ENCODE measurements at places on chromosomes 13 and 19.
A peak's percentile ranks its signal among the peaks of the same experiment; 100 is the strongest.

DNA sequence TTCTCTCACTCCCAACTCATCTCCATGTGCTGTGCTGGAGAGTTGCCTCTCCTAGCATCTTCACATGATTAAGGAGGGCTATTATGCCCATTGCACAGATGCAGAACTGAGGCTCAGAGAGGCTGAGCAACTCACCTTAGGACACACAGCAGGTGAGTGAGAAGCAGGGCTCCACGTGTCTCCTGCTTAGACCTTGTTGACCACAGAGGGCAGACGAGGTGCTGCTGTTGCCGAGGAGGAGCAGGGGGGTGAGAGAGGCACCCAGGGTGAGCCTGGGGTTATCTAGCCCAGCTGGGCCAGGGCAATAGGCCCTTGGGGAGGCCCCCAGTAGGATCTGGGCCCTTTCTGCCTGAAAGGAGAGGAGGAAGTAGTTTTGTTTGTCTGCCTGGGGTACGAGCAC lies 2.4 kb upstream of the HSH2D start:
- no peak for DNase-seq

- no peak for DNase-seq
Measured at GRCh38 chr13:96900986-96901385, 93.3 kb downstream of the OXGR1 start.

DNA sequence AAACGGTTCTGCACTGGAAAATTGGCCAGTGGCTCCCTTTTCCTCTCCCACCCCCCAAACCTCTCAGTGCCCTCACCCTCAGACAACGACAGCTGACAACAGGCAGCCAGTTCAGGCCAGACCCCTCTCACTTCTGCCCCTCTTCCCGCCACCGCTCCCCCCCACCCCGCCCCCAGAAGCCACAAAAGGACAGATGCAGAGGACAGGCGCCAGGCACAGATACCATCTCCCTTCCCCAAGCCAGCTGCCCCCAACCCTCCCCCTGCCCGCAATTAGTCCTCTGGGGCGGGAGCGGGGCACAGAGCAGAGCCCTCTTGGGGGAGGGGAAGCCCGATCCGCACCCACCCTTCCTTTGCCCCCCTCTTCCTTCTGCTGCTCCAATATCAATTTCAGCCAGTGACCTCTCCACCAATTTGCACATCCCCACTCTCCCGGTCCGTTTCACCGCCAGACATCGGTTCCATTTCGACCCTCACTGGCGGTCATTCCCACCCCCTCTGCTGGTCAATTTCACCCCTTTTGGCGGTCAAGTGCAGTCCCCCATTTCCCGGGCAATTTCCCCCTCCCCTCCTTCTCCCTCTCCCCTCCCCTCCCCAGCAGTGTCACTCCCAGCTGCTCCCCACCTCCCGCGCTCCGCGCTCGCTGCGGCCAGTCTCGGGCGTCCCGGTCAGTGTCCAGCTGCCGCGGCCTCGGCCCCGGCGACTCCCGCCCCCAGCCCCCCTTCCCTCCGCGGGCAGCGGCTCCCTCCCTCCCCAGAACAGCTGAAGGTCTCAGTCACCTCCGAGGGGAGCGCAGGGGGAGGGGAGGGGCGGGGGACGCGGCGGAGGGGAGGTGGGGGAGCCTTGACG lies at the start of gene SHD:
SHD (plus strand) TSS at position 848 of the 848 bp plus-strand sequence. CDS start 798 bp downstream, outside the sequence.
- DNase-seq: no peak

GRCh38 chr13:59441596-59442280 lies 722.0 kb downstream of the DIAPH3 start:
- no peak for DNase-seq

- no peak for DNase-seq
Measured at GRCh38 chr13:55062662-55063061, 2034.0 kb downstream of the OLFM4 start.

GRCh38 chr13:72839831-72840426 lies 58.0 kb downstream of the PIBF1 start:
- DNase-seq: no peak

- DNase-seq: no peak
Measured at GRCh38 chr13:54742984-54743383, 1714.4 kb downstream of the OLFM4 start.

GRCh38 chr13:66353664-66354063 lies 876.5 kb downstream of the PCDH9 start:
- DNase-seq: no peak

DNA sequence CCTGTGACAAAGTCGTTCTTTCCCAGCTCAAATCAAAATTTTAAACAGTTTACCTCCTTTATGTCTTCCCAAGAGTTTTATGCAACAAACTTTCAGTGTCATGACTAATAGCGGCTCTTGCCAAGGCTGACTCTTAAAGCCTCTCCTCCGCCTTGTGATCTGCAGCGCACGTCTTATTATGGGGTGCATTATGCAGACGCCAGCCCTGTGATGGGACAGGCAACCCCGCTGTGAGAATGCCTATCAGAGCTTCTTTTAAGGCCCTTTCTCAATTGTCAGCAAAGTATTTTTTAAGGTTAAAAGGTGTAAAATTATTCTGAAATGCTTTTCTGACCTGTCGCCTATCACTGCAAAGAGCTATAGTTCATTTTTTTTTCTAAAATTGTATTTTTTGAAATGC lies 152.8 kb downstream of the SOX1 start:
- no peak for DNase-seq

GRCh38 chr13:31944262-31945160 lies 87.1 kb upstream of the FRY start:
- DNase-seq: no peak

DNA sequence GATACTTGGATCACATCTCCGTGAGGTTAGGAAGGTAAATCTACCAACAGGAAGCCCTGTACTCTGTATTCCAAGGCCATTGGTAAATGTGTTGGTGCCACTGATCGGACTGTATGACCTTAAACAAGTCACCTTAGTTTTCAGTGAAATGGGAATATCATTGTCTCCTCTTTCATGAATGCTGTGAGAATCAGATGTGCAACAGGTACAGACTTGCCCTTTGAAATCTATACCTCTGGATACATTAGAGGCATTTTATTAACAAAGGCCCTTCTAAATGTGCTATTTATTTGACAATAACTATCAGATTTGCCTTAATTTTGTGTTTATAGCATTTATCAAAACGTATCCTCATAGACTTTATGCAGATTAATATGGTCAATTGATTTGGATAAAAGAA lies 11.0 kb downstream of the NHLRC3 start:
- DNase-seq: no peak

DNA sequence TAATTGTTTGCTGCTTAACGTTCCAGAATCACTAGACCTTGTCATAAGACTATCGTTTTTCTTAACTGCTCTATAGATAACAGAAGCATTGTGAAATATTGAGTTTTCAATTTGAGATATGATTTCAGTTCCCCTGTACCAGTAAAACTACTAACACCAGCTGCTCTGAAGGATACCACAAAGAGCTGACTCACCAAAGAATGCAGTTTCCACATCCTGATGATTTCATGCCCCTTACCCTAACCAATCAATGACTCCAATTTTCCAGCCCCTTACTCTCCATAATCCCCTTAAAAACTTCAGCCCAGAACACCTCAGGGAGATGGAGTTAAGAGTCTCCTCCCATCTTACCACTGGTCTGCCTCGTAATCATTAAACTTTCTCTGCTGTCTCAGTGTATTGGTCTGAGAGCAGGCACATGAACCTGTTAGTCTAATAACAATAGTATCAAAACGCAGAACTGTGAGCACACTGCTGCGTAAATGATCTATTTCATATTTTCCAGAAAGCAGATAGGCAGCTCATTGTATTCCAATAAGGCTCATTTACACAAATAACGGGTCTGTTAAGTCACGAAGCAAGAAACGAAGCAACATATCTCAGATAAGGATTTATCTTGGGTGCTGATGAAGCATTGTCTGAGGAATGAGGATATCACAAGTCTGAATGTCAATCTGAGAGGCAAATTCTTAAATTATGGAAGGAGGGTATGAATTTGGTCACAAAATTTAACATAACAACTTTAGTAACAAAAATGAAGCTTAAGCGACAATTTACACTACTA lies 14.1 kb upstream of the CCNA1 start:
- no peak for DNase-seq

DNA sequence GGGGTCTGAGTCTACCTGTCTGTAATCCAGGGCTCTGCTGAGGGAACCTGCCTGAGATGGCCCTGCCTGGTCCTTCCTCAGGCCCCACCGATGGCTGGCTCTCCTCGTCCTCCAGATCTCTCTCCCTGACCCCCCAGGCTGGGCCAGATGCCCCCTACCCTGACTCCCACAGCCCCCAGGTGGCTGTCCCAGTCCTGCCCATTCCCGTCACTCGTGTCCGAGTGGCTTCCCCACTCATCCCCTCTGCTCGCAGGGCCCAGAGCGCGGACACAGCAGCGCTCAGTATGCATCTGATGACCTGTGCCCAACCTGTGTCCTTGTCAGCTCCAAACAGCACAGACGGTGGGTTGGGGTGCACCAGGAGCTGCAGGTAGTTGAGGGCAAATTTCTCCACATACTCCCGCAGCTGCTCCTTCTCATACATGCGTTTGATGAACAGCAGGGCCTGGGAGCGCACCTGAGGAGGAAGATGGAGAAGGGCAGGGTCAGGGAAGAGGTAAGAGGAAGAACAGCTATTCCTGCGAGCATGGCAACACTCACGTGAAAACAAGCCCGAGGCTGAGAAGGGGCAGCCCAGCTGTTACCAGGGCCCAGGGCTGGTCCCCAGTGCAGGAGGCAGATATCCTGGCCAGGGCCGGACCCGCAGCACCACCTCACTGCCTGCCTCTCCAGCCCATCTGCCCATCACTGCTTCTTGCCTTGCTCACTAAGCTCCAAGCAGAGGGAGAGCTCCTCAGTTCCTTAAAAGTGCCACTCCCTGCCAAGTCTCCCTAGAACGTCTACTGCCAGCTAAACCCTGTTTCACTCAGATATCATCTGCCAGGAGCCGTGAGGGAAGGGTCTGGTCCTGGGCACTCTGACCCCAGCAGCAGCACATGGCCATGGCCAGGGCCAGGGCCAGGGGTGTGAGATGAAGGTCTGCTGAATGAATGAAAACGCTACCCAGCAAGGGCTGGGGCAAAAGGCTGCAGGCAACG lies 11.1 kb upstream of the RSPH6A start:
- DNase-seq: peak; percentile 62

GRCh38 chr19:2770055-2771013 lies 12.7 kb downstream of the SGTA start:
- peak; percentile 87 for DNase-seq

DNA sequence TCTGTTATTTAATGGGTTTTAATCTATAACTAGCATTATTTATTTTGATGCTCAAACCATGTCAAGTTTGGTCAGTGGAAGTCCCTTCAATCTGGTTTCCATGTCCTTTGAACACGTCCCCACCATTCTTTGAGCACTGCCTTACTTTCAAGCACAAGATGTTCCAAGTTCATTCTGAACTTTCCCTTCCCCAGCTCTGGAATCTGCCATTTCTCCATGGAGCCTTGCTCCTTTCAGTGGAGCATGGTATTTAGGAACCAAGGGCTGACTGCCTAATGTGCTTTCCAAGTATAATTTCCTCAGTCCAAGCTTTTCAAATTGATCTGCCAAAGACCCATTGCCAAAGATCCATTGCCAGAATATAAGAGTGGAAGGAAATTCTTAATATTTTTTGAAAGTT lies 1.1 kb upstream of the ZNF546 start:
- DNase-seq: no peak

DNA sequence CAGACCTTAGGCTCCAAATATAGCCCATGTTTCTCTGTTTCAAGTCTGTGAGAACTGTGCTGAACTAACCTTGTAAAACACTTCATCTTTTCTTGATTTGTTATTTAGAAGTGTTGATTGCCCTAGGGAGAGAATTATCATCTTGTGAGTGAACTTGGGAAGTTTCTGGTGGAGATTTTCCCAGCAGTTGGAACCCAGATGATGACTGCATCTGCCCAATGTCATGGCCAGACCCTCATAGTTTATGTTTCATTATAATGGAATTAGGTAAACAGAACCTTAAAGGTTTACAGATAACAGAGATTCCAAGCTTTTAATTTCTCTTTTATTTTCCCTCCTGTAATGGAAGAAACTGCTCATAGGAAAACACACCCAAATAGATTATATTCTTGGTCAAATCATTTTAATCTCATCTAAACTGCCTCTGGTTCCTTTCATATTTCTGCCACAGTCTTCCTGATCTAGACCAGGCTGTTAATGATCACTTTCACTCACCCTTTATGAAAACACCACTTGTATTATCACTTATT lies 569.1 kb downstream of the KCTD12 start:
- no peak for DNase-seq

GRCh38 chr19:36668646-36669045 lies 2.0 kb upstream of the ZNF461 start:
- DNase-seq: no peak

GRCh38 chr13:99977912-99978798 lies 3.4 kb upstream of the ZIC2 start:
- peak; percentile 17 for DNase-seq

DNA sequence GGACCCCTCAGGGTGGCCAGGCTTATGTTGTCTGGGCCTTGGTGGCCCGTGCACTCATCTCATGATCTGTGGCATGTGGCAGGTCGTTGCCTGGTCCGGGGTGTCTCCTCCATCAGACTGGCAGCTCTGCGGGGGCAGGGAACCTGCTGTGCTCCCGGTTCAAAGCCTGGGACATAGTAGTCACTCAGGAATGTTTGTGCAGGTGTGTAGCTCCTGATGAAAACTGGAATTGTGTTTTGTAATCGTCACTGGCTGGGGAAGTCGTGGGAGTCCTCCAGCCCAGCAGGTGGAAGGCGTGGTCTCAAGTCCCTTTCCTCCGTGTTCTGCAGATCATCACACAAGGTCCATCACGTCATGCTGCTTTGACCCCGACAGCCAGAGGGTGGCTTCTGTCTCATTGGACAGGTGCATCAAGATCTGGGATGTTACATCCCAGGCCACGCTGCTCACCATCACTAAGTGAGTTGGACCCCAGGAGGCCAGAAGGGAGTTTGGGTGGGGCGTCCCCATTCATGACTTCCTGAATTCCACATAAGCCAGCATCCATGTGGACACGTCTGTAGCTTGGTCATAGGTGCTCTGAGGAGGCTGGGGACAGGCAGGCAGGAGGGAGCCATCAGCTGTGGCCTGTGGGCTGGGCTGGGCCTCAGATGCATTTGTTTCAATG lies 19.1 kb downstream of the WDR88 start:
- DNase-seq: no peak

DNA sequence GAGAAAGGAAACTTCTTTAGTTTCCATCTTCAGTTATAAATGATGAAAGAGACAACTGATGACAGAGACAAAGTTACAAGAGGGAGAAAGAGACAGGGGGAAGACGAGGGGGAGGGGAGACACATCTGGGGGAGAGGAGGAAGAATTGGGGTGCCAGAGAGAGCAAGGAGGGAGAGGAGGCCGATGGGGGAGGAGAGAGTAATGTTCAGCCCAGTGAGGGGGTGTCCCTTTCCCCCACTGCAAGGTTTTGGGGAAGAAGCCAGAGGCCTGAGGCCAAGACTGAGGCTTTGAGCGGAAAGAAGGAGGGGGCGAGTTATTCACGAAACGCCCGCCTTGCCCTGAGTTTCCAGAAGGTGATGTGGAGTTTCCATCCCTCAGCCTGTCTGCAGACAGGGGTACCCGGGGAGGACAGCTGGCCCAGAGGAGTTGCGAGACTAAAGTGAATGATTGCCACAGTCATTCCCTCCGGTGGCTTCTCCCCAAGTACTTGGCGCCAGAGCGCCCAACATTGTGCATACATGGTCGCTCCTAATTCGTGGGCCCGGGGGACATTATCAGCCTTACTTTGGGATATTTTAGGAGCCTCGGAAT lies 558 bp upstream of the PPAN start:
- no peak for DNase-seq

Measured in left lung (tissue), 14 donors.